ENCODE measurements at places on chromosomes 1 and 21. TPM values are rescaled to one million over a fixed set of nuclear protein-coding genes. Genes with fewer than 3 reads are reported as not detected.

The PADI3 gene
- 0.11 TPM for total RNA-seq

The TRAPPC3 gene
- total RNA-seq: 51.9 TPM

The CADM3 gene
- total RNA-seq: 89.3 TPM

The ACTN2 gene
- 43.1 TPM for total RNA-seq

The OLFM3 gene
- 19.4 TPM for total RNA-seq

The VANGL2 gene
- 15.2 TPM for total RNA-seq

The HFM1 gene
- total RNA-seq: 32.1 TPM
